NCI-H82 (cell line): ENCODE measurements at places on chromosomes 12 and 14.

GRCh38 chr14:87644689-87645088 lies 348.3 kb downstream of the GALC start:
- no peak for DNase-seq

DNA sequence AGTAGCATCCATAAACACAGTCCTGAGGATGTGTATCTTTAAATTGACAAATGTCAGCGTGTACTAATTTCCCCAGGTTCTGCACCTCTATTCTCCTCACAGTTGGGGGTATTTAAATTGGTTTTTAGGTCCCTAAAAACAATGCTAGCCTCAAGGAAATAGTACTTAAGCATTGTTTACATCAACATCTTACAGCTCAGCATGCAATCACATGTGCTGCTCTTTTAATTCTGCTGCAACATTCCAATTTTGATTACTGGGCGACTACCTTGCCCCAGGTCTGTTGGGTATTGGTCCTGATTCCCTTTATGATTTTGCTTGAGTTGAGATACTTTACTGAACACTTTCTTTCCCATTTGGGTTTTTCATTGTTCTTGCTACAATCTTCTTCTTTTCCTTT lies 616.6 kb downstream of the CCER1 start:
- no peak for DNase-seq

DNA sequence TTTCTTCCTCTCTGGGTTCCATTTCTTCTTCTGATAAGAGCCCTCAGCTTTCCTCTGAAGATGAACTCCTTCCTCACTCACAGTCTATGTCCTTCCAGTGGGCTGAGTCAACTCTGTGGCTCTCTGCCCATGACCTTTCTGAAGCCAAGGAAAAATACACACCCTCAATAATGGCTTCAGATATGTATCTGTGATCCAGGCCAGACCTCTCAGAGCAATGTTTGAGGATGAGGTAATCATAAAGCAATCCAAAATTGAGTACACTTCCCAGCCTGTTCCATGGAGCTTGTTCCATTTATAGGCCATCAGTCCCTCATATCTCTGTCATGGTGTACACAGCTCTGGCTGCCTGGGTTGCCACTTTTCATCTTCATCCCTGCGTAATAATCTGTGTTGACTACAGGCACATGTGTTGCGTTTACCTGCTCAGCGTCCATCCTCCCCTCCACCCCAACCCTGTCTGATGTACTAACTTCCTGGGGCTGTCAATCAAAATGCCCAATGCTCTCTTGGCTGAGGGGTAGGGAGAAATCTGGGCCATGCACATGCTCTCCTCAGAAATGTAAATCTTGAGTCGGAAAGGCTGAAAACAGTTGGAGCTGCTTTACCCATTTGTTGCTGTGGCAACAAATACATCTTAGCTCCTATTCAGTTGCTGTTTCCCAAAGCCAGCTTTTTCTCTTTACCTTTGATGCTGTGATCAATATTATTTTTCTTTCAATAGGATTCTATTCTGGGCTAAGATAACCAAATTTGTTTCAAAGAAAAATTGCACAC lies 377.8 kb upstream of the TMEM132C start:
- no peak for DNase-seq

DNA sequence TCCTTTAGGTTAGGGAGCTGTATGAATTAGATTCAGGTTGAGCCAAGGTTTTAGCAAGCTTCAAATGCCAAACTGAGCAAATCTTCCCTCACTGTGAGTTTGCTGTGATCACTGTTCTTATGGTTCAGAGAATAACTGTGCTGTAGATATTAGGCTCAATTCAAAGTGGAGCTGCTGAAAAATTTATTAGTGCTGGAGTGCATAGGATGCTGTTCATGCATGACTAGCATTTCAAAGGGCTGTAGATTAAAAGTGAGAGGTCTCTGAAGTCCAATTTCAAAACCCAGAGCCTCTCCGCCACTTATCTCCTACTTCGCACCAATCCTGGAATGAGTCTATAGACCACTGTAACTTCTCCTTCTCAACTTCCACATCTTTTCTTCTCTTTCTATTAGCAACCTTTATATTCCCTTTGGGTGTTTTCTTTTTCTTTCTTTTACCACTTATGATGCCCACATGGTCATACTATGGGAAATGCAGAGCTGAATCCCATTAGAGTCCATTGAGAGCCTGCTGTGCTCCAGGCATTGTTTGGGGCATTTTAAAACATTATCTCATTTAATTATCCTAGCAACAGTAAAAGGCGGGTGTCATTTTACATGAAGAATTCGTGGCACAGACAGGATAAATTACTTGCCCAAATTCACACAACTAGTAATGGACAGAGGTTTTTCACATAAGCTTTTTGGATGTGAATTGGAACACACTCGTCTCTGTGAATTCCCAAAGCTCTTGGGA lies 77.5 kb upstream of the EEA1 start:
- no peak for DNase-seq

DNA sequence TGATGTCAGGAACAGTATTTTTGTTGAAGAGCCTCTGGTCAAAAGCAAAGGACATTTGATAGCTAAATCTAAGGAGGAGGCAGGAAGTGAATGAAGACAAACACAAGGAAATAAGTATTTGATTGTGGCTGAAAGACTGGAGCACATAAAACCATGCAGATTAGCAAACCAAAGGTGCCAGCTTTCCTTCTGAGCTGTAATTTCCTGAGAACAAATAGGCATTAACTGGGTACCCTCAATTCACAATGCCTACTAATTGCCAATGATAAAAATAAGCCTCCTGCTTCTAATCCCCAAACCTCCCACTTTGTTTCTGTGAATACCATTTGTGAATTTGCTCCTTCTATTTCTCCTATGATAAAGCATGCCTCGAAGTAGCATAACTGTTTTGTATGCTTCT lies 1279.6 kb upstream of the USP15 start:
- DNase-seq, result no peak
